Smooth muscle cell of trachea (primary cell): ENCODE measurements at places on chromosomes 3 and 15. TPM values are rescaled to one million over a fixed set of nuclear protein-coding genes. Genes with fewer than 3 reads are reported as not detected.

The SCAMP5 gene
- 0.15 and 2.2 TPM in 2 replicates for total RNA-seq

The NOX5 gene
- 0.58 and 0.83 TPM in 2 replicates for total RNA-seq

The UMPS gene
- total RNA-seq = 27.1 and 34.2 TPM in 2 replicates

The SPATA12 gene
- under 0.01 and 0.15 TPM in 2 replicates for total RNA-seq

The PROK2 gene
- total RNA-seq = not detected in 2 replicates

The AMOTL2 gene
- 42.2 and 77.1 TPM in 2 replicates for total RNA-seq

The CCDC39 gene
- 0.15 and 0.17 TPM in 2 replicates for total RNA-seq

The GNB4 gene
- 64.7 and 97.0 TPM in 2 replicates for total RNA-seq

The NEK10 gene
- total RNA-seq = 38.5 and 54.3 TPM in 2 replicates

The ARRDC4 gene
- 9.2 and 16.9 TPM in 2 replicates for total RNA-seq

The MINDY2 gene
- total RNA-seq = 23.5 and 24.4 TPM in 2 replicates

The P3H2 gene
- 13.9 and 14.1 TPM in 2 replicates for total RNA-seq

The RLBP1 gene
- not detected in 2 replicates for total RNA-seq

The PARP9 gene
- total RNA-seq = 29.9 and 34.8 TPM in 2 replicates

The TUSC7 gene
- under 0.01 TPM in 1 of 2 replicates, not detected in the other for total RNA-seq

The IL12A gene
- total RNA-seq = 1.9 and 7.4 TPM in 2 replicates

The FOXL2 gene
- total RNA-seq = not detected in 2 replicates

The KLHL40 gene
- not detected in 2 replicates for total RNA-seq

The ARIH2 gene
- 64.4 and 72.0 TPM in 2 replicates for total RNA-seq

The NRG4 gene
- 0.15 TPM in 1 of 2 replicates, not detected in the other for total RNA-seq
